ENCODE measurements at places on chromosomes 5 and 9. TPM values are rescaled to one million over a fixed set of nuclear protein-coding genes. Genes with fewer than 3 reads are reported as not detected.

Gene KCNIP1
- 14.8 TPM for total RNA-seq

Gene CTXN3
- 0.24 TPM for total RNA-seq

Gene ZNF367
- total RNA-seq, result 6.9 TPM

DNA sequence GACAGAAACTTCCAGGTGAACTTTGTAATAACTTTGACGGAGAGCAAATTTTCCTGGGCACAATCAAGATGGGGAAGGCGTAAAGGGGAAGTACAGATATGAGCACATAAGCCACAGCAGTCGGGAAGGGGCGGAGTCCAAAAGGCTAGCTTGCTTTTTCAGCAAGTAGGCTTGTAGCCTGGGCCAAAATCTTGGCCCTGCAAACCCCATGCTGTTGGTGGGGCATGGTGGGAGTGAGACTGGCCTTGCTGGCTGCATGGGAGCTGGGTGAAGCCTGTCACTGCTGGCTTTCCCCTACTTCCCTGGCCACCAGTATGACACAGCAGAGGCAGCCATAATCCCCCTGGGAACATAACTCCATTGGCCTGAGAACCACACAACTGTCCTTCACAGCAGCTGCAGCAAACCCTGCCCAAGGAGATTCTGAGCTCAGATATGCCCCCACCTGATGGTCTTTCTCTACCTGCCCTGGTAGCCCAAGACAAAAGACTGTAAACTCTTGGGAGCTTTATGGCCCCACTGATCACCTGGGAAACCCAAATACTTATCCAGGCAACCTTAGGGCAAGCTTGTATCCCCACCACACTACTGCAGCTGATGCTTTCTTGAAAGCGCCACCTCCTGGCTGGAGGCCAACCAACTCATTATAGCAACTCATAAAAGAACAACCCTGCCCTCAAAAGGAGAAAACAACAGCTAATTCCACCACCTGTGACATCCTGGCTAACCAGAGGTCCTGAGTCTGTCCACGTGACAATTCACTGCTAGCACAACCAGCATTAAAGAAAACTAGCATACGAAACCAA, 24.0 kb downstream of the DCTN4 start:
- peak; percentile 41 for DNase-seq

DNA sequence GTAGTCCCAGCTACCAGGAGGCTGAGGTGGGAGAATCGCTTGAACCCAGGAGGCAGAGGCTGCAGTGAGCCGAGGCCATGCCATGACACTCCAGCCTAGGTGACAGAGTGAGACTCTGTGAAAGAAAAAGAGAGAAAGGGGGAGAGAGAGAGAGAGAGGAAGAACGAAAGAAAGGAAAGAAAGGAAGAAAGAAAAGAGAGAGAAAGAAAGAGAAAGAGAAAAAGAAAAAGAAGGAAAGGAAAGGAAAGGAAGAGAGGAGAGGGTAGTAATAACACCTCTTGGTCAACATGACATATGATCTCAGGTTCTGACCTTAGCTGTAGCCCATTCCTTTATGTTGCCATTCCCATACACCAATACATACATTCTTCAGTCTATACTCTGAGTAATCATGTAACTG, 14.1 kb downstream of the FBXW11 start:
- no peak for DNase-seq

- DNase-seq, result peak; percentile 3
These were observed 48.6 kb downstream of the COL15A1 start for GRCh38 chr9:98992107-98992884.

DNA sequence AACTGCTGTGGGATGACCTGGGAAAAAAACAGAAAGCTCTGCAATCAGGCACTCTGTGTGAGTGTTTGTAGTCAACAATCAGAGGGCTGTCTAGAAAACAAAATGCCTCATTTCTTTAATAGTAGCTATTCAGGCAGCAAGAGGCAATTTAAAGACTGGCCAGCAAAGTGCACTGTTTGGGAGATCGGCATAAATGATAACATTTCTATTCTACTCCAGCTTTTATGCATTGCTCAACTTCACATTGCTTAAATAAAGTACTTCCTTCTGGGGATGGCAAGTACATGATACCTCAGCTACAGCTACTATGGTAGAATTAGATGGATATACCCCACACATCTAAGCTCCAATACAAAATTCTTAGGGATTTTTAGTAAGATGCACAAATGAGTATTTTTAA, 193.1 kb downstream of the DCP2 start:
- no peak for DNase-seq

- DNase-seq, result peak; percentile 49
These were observed at the start of gene EFNA5 for GRCh38 chr5:107670932-107671741. Gene EFNA5, minus strand, starts transcription at chr5:107670937.

DNA sequence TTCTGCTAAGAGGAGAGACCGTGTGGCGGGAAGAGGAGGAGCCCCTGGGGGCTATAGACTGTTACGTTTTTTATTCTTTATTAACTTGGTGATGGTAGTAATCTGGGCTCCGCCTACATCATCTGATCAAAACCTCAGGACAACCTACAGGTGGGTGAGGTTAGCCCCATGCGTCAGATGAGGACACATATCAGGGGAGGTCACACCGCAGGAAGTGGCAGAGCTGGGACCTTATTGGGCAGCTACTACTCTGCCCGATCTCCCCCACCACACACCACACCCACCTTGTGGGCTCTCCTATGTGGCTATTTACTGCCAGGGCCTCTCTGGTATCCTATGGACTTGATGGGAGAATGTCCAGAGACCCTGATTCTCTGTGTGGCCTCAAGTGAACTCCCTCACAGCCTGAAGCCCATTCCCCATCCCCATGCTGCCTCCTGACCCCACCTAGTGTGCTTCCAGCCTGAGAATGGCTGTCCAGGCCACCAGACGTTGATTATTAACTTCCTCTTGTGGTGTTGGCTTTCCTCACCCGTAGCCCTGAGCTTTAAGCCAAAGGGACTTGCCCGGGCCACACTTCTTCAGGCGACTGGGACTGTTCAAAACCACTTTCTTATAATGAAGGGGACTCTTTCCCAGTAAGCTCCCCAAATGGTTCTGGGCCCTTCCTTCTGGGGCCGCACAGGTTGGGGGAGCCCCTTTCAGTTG, 8.2 kb downstream of the UNC5A start:
- DNase-seq, result no peak

DNA sequence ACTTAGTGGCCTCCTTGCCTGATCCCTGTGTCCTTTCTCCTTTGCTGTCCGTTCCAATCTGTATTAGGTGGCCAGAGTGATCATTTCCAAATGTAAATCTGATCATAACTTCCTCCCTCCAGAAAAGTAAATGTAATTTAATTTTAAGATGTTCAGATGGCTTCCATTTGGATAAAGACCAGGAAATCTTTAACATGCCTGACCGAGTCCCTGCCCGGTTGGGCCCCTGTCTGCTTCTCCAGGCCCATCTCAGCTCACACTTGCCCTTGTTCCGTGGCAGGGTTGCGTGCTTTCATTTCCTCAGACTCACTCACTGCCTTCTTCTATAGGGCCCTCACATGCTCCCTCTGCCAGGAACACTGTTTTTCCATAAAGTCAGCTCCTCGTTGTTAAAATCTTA, 7.6 kb downstream of the MAP3K1 start:
- no peak for DNase-seq

- DNase-seq, result no peak
These were observed 46.4 kb downstream of the CDK7 start for GRCh38 chr5:69281114-69281513.

GRCh38 chr9:20940447-20941173, 90.8 kb downstream of the HACD4 start:
- no peak for DNase-seq

DNA sequence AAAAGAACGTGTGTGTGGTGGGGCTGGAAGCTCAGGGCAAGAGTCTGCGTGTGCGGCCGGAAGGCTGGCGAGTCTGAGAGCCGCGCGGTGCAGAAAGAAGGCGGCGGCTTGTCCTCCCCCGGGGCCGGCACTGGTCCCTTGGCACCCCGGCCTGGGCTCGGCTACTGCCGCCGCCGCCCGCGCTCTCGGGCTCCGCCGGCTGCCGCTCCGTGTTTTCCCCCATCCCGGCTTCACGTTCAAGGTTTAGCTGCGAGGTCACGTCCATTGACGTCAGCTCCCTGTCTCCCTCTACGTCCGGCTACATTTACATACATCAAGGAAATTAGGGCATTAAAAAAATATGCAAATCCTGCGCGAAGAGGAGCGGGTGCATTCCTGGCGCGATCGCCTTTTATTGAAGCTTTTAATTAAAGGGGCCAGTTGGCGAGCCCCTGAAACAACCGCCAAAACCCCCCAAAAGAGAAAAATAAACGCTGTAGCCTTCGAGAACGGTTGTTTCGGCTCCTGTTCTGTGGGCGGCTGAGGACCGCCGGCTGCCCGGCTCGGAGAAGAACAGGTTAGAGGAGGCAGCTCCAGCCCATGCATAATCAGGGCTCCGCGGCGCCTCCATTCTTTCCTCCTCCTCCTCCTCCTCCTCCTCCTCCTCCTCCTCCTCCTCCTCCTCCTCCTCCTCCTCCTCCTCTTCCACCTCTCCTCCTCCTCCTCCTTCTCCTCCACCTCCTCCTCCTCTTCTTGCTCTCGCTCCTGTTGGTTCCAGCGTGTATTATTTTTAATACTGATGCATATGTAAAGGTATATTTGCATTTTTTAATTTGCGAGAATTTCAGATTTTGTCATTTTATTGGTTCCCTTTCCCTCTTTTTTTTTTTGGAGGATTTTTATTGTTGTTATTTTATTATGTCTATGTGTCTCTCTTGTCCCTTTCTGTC, 207.0 kb downstream of the MEF2C start:
- no peak for DNase-seq

DNA sequence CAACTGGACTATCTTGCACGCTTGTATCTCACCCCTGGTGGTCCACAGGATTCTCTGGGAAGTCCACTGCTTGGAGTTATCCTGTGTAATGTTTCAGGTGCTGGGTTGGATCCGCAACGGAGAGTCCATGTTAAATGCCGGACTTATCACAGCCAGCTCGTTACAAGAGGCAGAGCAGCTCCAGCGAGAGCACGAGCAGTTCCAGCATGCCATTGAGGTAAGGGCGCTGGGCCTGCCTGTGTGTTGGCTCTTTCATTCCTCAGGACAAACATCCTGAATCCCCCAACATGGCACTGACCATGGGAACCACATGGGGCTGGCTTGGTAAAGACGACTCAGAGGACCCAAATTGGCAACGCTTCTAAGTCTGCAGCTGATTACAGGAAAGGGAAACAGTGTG, 214.8 kb upstream of the OTULINL start:
- DNase-seq, result no peak

DNA sequence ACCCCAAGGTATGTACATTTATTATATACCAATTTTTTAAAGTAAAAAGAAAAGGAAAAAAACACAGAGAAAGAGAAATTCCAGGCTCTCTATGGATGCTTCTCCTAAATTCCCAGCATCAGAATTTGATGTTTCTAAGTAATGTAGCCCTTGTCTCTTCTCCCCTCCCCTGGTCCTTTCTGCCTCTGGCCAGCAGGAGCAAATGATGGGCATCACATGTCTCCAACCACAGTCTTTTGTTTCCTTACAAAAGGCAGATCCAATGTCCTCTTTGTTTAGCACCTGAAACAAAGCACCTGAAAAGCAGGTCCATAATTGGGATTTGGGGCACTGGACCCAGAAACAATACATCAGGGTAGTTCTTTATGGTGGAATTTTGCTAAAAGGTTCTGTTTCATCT, 50.4 kb upstream of the APC start:
- no peak for DNase-seq

DNA sequence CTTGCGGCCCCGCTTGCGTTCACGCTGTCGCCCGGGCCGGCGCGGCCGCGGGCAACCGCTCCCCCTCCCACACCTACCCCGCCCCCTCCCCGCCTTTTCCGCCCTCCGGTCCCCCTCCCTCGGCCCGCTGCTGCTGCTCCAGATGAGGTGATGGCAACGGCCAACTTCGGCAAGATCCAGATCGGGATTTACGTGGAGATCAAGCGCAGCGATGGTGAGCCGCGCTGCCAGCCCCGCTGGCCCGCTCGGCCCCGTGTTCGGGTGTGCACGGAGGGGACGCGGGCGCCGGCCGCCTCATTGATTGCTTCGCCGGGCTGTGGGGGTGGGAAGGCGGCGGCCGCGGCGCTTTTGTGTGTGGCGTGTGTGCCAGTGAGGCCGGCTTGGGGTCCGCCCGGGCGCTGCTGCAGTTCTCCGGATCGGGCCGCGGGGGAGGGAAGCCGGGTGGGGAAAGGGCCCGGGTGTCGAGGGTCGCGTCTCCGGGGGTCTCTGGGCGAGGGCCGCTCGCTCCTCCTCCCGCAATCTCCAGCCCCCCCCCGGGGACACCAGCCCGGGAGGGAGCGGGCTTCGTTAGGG, 403 bp downstream of the KIF2A start:
- DNase-seq, result no peak

GRCh38 chr5:142871363-142872193, 101.4 kb downstream of the ARHGAP26 start:
- DNase-seq, result peak; percentile 83

- DNase-seq, result no peak
These were observed 11.7 kb downstream of the TAL2 start for GRCh38 chr9:105673850-105674387.
